ENCODE measurements at places on chromosomes 12 and 14.

DNA sequence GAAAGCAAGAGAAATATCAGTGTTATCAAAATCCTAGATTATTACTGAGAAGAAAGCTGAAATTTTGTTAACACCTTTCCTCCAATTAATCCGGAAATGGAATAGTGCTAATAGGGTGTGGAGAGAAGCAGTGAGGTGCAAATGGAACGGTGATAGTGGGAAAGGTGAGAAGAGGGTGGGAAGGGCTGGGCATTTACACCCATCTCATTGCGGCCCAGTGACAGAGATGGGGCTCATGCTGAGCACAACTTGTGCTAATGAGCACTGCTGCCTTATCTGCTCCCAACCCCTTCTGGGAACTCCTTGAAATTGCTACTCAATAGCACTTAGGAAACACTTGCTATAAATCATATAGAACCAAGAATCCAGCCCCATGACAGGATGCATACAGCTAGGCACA, 94.4 kb downstream of the PTPRR start:
- DNase-seq = no peak

- no peak for DNase-seq
Measured at GRCh38 chr12:89472508-89472907, 52.1 kb downstream of the GALNT4 start.

DNA sequence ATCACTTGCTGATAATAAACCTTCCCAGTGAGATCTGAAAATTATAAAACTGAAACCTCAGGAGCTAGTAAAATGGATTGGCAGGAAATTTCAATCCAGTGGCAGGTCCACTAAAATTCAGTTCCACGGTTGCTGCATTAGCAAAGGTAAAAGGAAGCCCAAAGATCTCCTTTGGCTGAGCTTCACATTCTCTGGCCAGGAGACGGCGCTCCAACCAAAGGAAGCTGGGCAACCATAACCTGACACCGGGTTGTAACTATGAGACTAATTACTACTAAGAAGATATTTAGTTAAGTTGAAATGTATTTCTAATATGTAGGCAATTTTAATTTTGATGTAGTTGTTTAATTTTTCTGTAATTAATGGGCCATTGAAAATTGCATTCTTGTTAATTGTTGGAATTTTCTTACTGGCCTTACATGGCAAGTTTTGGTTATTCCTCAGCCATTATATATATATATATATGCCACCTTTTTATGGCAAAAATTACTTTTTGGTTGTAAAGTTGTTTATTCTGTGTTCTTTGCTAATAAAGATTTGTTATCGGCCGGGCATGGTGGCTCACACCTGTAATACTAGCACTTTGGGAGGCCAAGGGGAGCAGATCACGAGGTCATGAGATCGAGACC, 17.0 kb downstream of the OR8S1 start:
- DNase-seq = peak; percentile 3

GRCh38 chr12:50679612-50680011, 84.3 kb upstream of the ATF1 start:
- no peak for DNase-seq

DNA sequence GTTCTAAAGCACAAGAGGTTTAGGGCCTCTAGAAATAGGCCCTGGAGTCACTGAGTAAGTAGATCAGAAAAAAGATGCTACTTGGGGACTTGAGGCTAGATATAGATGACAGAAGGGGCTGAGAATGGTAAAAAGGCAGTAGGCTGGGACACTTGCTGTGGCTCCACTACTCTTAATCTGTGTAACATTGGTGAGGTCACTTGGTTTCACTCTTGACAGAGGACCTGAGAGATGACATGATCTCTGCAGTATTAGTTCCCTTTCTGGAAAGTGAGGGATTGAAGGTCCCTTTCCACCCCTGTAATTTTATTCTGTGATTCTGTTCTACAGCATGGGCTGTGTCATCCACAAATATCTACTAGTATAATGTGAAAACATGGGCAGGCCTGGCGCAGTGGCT, 39.7 kb downstream of the MAPKAPK5 start:
- no peak for DNase-seq

GRCh38 chr12:127149226-127149964, 1117.6 kb upstream of the TMEM132C start:
- DNase-seq = no peak

DNA sequence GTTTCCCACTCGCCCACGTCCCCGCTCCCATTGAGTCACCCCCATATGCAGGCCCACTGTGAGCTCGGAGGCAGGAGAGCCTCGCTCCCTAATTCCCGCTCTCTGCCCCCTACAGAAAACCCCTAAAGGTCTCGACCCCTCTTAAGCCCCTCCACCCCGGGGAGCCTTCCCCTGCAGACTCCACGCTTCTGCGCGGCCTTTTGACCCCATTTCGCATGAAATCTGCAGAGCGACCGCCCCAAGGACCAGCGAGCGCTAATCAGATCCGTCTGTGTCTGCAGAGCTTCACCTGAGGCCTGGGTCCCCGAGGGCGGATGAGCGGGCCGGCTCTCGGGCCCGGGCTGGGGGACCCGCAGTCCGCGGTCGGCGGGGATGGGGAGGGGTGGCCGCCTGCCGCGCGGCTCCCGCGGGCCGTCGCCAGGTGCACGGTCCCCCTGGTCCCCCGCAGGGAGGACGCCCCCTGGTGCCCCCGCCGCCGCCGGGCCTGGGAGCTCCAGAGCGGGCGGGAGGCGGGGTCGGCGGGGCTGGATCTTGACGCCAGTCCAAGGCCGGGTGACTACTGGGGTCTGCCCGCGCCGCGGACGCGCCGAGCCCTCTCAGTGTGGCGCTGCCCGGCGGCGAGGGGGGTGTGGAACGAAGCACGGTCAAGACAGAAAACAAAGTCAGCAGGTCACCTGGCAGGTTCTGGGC, 10.1 kb downstream of the BMP4 start:
- DNase-seq = peak; percentile 39

GRCh38 chr12:1130571-1130970, 139.5 kb downstream of the ERC1 start:
- peak; percentile 67 for DNase-seq

DNA sequence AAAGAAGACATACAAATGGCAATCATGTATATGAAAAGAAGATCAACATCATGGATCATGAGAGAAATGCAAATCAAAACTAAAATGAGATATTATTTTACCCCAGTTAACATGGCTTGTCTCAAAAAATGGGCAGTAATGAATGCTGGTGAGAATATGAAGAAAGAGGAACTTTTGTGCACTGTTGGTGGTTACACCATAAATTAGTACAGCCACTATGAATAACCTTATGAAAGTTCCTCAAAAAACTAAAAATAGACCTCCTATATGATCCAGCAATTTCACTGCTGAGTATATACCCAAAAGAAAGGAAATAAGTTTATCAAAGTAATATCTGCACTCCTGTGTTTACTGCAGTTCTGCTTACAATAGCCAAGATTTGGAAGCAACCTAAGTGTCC, 151.7 kb downstream of the PDZRN4 start:
- no peak for DNase-seq

- DNase-seq = peak; percentile 92
Measured at GRCh38 chr12:109899783-109900751, at the start of gene TCHP. TSS of gene TCHP (plus strand) at chr12:109900274. CDS start at chr12:109903027, 2,753 bp downstream.

- no peak for DNase-seq
Measured at GRCh38 chr12:125549836-125550235, 484.6 kb downstream of the AACS start.

DNA sequence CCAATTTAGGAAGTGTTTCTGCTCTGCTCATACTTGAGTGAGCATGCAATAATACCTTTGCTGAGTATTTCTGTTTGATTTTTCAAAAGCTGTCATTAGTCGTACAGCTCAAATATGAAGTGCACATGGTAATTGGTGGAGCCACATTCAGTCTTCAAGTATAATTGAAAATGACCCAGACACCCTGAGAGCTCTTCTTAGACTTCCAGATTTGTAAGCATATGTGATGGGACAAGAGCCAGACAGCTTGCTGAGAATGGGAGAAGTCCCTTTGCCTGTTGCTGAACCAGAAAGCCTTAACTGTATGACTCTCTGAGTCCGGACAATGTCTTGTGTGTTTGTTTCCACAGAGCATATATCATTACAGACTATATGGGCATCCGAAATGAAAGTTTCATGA, 307.3 kb downstream of the TMEM117 start:
- DNase-seq = no peak

DNA sequence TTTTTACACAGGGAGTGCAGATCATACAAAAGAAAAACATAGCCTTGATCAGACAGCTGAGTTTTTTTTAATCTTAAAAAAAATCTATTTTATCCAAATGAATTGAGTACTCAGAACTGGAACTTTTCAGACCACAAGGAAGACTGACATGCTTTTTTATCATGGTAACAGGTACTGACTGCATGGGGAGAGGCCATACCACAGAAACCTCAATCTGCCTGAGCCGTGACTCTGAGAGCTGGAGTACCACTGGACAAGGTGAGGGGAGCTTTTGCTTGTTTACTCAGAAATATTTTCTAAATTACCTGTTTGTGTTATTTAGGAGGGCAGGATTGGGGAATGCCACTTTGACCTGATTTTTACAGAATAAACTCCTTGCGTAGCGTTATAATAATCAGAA, 143.9 kb downstream of the ALX1 start:
- DNase-seq = no peak

- DNase-seq = peak; percentile 76
Measured at GRCh38 chr12:122726080-122726558, 4.5 kb downstream of the HCAR1 start.

- DNase-seq = no peak
Measured at GRCh38 chr14:95395098-95395737, 75.5 kb upstream of the CLMN start.

- no peak for DNase-seq
Measured at GRCh38 chr14:94925416-94926173, 155.7 kb upstream of the GSC start.
